DMS79 (cell line): ENCODE measurements at places on chromosomes 6 and 20.

DNA sequence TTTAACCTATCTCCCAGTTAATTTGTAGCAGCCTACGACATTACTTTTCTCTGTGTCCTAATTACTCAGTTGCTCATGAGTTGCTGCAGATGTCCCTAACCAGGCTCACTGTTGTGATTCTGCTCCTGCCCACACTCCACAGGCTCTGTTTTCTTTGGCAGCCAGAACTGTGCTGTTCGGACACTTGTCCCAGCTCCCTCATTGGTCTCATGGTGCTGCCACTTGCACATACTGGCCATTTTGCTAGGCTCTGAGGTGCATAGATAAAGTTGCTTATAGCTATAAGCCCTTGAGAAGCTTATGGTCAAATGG, 55.0 kb downstream of the NOX3 start:
- DNase-seq: no peak

DNA sequence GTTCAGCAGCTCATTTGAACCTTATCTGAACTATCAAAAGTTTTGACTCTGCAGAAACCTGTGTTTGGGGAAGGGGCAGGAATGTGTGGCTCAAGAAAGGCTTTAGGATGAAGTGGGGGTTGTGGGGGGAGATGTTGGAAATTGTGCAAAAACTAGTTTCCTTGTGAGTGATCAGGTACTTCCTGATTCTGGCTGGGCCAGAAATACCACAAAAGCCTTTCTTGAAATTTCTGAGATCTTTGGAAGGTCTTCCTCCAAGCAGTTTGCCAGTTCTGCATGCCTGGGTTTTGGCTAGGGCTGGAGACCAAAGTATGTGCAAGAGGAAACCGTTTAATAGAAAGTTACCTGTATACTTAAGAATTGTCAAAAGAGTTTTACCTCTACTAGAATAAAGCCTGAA, 116.6 kb downstream of the BMP2 start:
- DNase-seq: no peak

DNA sequence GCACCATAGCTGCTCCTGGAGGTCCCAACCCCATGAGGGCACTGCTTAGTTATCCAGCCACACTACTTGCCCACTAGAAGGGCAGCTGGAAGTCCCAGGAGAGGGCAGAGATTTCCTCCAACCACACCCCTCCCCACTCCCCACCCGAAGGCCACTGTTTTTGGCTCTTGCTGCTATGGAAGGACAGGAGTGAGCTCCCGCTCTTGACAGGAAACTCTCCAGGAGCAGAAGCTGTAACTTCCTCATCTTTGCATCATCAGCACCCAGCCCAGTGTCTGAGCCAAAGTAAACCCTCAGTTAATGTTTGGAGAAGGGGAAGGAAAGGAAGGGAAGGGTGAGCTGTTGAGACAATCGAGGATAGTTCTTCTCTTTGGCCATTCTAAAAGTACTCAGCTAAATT, 120.7 kb downstream of the MTFR2 start:
- no peak for DNase-seq

DNA sequence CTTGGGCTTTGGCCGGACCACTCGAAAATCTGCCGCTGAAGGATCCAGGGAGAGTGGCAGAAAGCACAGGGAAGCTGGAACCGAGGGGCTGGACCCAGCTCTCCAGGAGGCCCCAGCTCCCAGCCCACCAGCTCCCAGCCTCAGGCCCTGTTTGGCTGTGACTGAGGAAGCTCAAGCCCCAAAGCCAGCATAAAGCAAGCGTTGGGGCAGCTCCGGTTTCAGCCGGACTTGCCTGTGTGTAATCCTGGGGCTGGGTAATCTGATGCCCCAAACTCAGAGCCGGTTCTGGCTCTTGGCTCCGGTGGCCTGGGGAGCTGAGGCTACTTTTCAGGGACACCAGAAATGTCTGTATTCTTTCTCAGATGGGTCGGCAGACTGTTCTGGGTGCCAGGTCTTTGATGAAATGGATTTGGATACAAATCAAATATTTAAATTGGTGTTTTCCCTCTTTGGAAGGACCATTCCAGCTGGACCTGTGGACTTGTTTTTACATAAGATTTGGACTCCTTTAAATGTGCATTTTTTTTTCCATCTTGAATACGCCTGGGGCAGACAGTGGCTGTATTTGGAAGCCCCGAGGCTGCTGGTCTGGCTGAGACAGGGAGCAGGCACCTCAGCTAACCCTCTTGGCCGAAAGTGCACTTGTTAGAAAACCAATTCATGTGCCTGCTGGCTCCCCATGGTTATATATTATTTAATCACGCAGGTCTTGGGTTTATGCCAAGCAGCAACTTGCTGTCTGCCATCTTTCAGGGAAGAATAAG, 29.7 kb downstream of the RPP40 start:
- DNase-seq: peak; percentile 53

DNA sequence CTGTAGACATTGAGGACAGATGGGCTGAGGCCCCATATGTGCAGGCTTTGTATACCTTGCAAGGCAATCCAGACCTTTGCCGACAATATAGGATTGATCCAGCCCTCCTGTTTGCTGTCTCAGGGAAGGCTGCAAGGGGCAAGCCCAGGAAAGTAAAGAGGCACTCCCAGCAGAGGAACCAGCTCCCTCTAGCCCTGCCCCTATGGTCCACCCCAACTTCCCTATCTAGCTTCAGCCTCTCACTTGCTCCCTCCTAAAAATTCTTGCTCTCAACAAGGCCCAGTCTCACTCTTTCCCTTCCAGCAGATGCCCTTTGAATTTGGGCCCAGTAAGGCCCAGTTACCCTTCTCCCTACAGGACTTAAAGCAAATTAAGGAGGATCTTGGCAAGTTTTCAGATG, 92.6 kb downstream of the JARID2 start:
- DNase-seq: no peak

- no peak for DNase-seq
These were observed 50.4 kb downstream of the MAP3K7 start for GRCh38 chr6:90536520-90536919.

- no peak for DNase-seq
These were observed 26.9 kb downstream of the LIN28B start for GRCh38 chr6:104983776-104984175.

DNA sequence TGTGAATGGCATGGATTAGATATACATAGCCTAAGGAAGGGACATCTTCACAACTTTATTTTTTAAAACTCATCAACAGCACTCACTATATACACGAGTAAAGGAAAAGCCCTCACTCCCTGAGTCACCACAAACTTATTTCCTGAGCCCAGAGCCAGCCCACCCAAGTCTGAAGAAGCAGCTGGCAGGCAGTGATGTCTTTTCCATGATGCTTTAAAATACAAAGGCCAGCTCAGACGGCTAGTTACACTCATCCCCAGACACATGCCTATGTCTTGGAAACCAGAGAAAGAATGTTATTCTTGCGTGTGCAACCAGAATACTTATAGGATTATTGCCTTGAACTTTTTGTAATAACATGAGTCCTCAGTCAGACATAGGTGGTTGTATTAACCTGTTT, 114.4 kb downstream of the ADGRG6 start:
- no peak for DNase-seq

GRCh38 chr6:113642714-113643406, 214.3 kb upstream of the MARCKS start:
- peak; percentile 95 for DNase-seq

DNA sequence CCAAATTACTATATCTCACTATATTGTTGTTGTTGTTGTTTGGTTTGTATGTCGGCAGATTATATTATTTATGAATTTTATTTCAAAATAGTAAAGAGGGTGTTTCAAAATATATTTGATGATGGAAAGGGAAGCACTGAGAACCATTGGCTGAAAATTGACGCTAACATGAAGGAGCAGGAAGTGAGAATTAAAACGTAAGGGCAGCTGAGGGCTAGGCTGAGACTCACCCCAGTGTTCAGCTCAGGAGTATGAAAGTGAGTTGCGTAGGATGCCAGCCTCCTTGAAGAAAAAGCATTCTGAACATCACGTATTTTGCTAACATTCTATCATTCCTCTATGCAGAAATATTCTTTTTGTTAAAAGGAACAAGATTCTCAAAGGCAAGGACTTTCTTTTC, 10.7 kb upstream of the IPCEF1 start:
- no peak for DNase-seq

DNA sequence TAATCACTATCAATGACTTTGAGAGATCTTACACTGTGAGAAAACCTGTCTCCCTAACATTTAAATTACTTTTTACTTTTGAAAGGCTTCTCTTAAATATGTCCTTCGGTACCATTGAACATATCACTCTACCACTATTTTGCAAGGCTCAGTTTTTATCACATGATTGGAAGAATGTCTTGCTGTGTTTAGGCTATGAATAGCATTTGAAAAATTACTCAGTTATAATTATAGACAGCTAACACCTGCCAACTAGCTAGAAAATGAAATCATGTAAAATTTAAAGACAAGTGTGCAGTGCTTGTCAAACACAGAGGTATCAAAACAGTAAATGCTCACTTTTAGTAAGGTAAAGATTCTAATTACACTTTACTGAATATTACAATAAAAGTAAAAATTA, 11.0 kb downstream of the SESN1 start:
- DNase-seq: no peak

DNA sequence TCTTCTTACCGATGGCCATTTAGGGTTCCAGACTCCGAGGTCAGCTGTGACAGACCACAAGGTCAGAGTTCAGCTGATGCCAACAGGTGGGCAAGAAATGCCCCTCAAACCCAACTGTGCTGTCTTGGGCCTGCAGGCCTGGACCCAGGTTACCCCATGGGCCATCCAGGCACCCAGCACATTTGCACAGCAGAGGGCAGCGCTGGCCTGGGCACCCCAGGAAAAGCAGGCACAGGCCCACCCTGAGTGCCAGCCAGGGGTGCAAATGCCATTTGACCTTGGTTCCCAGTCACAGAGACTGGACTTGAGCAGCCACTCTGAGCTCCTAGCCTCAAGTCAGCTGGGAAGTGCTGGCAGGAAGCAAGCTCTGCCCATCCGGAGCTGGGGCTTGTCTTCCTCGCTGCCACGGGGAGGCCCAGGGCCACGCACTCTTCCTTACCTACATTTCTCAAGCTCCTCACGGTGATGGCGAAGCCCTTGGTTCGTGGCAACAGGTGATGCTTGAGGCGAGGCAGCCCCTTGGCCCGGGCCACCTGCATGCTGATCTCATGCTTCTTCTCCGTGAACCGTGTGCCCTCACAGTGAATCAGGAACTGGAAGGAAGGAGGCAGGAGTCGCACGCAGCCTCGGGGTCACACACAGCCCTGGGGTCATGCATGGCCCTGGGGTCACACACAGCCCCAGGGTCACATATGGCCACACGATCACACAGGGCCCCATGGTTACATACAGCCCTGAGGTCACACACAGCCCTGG, 120.8 kb downstream of the AGPAT4 start:
- no peak for DNase-seq

DNA sequence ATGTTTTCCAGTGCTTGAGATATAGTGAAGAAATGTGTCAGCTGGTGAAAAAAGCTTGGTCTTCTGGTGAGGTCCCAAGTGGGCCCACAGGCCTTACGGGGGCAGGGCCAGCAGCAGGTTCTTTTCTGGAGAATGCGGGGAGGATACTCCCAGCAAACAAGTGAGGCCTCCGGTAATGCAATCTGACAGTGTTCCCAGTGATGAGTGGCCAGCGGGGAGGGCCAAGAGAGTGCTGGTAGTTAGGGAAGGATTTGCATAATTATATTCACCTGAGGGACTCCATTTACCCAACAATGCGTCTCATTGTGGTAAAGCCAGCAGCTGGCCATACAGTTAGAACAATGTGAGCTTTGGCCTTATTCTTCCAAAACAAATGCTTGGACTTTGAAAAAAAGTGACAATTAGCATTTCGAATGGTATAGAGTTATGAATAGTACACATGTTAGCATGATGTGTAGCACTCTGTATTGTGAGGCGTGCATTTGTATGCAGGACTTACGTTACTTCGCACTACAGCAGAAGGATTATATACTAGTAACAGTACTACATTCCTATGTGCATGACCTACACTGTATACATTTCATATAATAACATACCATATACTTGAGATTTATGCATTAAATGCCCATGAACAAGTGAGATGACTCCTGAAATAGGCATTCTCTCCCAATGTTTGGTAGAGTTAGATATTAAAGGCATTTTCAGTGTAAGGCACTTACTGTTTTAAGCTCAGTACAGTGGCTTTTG, 69.8 kb downstream of the MYB start:
- DNase-seq: no peak

GRCh38 chr6:11729076-11729475, 49.5 kb downstream of the ADTRP start:
- DNase-seq: no peak

- DNase-seq: no peak
These were observed 122.2 kb downstream of the FYN start for GRCh38 chr6:111750753-111751673.

DNA sequence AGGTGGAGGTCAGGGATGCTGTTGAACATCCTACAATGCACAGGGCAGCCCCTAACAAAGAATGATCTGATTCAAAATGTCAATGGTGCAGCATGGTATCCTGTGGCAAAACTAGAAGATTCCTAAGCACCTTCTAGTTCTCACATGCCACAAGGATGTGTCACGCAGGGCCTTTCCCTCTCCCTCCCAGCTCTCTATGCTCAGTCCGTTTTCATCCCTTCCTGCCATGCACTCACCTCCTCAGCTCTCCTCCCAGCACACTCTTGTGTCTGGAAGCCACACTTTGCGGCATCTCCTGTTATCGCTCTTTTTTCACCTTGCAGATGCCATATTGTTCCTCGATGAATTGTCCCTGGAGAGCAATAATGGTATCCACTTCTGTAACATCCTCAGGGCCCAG, 263.4 kb downstream of the CDC5L start:
- no peak for DNase-seq

GRCh38 chr20:49641683-49642656, 71.7 kb downstream of the B4GALT5 start:
- peak; percentile 96 for DNase-seq

- no peak for DNase-seq
These were observed 79.5 kb downstream of the ZMYND8 start for GRCh38 chr20:47276851-47277534.

- DNase-seq: no peak
These were observed 35.1 kb downstream of the TIAM2 start for GRCh38 chr6:155030148-155030720.

GRCh38 chr20:33919653-33920052, 74.1 kb upstream of the RALY start:
- no peak for DNase-seq

GRCh38 chr6:90934966-90935365, 348.1 kb upstream of the MAP3K7 start:
- no peak for DNase-seq

DNA sequence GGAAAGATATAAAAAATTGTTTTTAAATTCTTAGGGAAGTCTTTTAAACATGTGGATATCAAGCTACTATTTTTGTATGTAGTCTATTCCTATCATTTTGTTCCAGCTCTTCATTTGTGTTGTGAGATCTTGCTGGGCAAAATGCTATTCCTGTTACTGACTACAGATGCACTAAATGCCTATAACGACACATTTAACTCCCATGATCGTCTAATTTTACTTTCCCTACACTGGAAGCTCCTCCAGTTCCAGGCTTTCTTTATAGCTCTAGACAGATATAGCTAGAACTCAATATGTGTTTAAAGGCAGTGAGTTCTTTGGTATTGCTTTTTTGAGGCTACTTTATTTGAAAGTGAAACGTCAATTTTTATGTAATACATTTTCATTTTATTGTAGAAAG, 971.5 kb upstream of the CITED2 start:
- DNase-seq: no peak

- no peak for DNase-seq
These were observed 697.0 kb upstream of the POU3F2 start for GRCh38 chr6:98137391-98137790.
